ENCODE measurements at places on chromosomes 11 and 22. TPM values are rescaled to one million over a fixed set of nuclear protein-coding genes. Genes with fewer than 3 reads are reported as not detected.

The TSPAN32 gene
- polyA plus RNA-seq, result 2.3 TPM

DNA sequence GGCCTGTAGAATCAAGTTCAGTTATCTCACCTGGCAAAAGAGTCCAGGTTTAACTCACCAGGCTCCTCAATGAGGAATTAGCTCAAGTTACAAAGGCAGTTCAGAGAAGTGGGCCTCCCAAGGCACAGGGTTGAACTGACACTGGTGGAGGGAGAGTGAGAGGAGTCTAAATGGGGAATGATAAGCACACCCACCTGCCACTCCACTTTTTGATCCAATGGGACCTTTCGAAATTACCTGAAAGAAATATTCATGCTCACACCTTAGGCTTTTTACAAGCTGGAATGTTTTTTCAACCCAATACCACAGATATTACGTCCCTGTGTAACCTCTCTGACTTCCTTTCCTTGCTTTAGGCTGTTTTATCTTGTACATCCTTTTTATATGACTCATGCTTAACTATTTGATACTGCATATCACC is 642.7 kb upstream of the TENM4 start:
- DNase-seq, result no peak

- DNase-seq, result peak; percentile 88
Measured at GRCh38 chr11:69636512-69637197, 4.3 kb upstream of the CCND1 start.

The ZNF70 gene
- 1.2 TPM for polyA plus RNA-seq

DNA sequence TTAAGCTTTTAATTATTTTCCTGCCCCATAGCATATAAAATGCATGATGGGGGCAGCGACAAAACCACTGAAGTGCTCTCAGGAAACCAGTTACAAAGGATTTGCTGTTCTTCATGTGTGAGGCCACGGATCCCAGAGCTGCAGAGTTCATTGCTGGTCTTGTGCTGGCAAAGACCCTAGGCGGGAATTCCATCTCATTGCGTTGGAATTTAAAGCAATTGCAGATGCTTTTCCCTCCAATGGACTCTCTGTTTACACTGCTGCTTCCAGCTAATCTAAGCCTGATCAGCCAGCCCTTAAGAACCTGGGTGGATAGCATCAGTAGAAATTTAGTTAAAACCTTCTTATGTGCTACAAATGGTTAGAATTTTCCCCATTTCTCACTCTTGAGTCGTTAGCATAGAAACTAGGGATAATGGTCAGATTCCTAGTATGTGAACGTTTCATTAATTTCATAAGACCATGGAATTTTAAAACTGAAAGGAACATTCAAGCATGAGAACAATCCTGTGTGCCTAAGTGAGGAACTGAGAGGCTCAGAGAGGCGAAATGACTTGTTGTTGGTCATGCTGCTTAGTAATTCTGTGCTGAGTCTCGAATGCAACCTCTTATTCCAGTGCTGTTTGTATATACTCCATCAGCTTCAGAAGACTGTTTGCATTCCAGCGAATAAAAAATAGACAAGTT is 36.1 kb upstream of the ADSL start:
- no peak for DNase-seq

The PATE3 gene
- polyA plus RNA-seq, result not detected

DNA sequence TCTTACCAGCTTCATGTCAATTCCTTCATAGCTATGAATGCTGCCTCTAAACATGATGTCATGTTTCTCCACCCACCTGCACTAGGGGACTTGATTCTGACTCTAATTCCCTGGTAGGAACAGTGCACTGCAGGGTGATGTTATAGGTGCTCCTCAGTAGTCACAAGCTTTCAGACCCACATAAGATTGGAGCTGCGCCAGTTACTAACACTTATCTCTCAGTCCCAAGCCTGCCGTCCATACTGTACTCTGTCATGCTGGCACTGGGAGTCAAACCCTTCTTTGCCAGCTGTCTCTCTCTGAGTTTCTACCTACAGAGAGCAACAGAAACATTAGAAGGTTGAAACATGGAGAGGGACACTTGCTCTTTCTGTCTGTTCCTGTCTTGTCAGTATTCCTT is 5.5 kb downstream of the OR56A1 start:
- DNase-seq, result no peak

The C1QTNF5 gene
- polyA plus RNA-seq, result 35.7 TPM

DNA sequence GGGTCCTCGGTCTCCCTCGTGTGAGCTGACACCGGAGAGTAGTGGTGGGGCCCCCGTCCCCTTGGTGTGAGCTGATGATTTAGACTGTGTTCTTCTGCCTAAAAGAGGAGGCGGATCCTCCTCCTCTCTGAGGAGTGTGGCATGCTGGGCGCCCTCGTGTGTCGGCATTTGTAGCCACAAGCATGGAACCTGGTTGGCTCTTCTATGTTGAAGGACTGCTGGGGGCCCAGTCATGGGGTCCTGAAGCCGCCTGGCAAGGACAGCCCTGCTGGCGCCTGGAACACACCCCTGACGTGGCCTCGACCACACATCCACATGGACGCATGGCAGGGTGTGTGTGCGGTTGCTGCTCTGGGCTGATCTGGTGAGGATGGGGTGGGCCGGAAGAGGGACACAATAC is 50.2 kb downstream of the AP2A2 start:
- no peak for DNase-seq

- no peak for DNase-seq
Measured at GRCh38 chr11:34161812-34162492, 56.5 kb downstream of the NAT10 start.

- DNase-seq, result no peak
Measured at GRCh38 chr11:12075822-12076821, 34.3 kb upstream of the MICAL2 start.

The SUSD2 gene
- 5.4 TPM for polyA plus RNA-seq

The BRSK2 gene
- polyA plus RNA-seq, result 0.68 TPM

The ACTN3 gene
- polyA plus RNA-seq, result not detected

DNA sequence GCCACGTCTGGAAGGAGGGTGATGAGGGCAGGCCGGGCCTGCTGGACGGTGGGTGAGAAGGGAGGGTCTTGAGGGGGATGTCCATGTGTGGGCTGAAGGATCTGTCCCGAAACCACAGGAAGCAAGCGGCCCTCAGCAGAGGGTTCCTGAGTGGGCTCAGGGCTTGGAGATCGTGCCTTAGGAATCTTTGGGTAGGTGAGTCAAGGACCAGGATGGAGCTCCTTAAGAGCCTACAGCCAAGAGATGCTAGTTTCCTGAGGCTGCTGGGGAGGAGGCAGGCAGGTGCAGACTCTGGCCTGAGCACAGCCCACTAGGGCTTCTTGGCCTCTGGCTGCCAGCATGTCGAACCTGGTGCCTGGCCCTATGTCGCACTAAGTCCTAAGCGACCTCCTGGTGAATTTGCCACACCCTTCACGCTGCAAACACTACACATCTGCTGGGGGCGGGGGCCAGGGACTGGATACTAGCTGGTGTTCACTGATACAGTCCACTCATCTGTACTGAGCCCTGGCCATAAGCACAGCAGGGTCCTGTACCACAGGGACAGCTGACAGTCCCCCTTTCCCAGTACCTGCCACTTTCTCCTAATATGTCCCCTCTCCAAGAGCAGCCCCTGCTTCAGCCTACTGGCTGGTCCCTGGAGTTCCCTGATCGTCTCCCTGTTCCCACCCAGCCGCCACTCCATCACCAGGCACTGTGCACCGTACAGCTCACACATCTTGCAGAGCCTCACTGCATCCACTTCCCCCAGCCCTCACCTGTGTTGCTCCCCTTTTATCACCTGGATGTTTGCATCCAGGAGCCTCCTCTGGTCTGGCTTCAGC is 19.5 kb downstream of the GNAZ start:
- DNase-seq, result no peak

- no peak for DNase-seq
Measured at GRCh38 chr11:26027887-26028286, 304.0 kb upstream of the ANO3 start.

DNA sequence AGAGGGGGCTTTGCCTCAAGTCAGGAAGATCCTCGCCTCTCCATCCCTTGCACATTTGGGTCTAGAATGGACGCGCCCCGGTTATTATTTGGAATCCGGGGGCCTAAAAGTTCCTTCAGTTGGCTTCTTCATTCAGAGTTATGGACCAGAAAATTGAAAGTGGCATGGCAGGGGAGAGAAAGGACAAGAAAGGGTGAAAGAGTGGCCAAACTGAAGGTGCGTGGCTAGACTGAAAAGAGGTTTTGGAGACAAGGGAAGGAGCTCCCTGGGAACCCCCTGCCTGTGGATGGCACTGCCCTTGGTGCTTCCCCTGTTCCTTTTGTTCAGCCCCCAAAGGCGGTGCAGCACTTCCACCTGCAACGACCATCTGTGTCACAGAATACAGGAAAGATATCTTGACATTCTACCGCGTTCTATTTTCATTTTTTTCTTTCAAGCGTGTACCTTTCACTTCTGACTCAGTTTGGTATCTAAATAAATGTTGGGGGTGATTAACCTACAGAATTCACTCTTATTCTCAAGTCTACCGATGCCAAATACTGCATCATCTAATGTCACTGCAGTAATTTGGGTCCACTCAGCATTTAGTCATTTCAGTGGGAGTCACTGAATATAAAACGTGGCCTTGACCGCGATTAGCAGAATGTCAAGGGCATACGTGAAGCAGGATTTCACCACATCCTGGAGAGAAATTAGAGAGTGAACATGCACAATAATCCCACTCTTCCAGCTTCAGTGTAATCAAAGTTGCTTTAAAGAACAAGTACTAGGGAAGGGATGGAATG is 88.1 kb upstream of the ARHGAP32 start:
- DNase-seq, result no peak

Measured in heart right ventricle (tissue), 16 donors.